Ecto neural progenitor cell (in vitro differentiated cells): ENCODE measurements at places on chromosomes 6 and 20.

GRCh38 chr20:48739395-48740291 lies 88.2 kb downstream of the PREX1 start:
- no peak for DNase-seq

- no peak for DNase-seq
Measured at GRCh38 chr20:6863798-6864201, 96.3 kb downstream of the BMP2 start.

DNA sequence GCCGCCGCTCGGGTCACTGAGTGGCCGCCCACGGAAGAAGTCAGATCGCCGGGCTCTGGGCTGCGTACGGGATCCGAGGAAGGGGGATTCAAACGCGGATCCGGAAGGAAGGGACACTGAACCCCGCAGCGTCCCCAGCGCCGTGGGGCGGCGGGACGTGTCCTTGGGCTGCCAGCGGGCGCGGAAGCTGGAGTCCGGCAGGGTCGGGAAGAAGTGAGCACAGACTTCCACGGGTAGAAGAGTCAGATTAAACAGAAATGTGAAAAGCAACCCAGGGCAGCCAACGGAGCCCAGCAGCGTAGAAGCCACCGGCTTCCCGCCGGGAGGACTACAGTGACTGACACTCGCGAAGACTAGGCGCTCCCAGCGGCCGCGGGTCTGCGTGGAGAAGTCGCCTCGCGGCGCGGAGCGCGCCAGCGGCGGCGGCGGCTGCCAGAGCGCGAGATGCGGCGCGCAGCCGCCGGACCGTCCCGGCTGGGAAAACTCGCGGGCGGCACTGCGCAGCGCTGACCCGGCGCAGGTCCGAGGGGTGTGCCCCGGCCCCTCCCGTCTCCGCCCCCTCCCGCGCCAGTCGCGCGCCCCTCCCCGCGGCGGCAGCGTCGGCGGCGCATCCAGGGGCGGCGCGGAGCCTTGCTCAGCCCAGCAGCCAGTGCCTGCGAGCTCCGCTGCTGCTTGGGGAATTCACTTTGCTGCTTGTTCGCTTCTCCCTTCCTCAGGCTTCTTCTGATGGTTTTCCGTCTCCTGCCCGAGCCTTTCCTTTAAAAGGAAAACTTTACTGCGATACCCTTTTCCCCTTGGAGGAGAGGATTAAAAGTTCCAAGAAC lies at the start of gene SAMD5:
Gene SAMD5 (plus strand): TSS at position 649 of the 824 bp plus-strand sequence. CDS start 239 bp downstream, outside the sequence.
- DNase-seq: peak; percentile 78

GRCh38 chr20:47356526-47357295 lies at the start of gene ZMYND8:
TSS of gene ZMYND8 (minus strand) at chr20:47356699. CDS start at chr20:47356670, 29 bp downstream.
- peak; percentile 97 for DNase-seq

DNA sequence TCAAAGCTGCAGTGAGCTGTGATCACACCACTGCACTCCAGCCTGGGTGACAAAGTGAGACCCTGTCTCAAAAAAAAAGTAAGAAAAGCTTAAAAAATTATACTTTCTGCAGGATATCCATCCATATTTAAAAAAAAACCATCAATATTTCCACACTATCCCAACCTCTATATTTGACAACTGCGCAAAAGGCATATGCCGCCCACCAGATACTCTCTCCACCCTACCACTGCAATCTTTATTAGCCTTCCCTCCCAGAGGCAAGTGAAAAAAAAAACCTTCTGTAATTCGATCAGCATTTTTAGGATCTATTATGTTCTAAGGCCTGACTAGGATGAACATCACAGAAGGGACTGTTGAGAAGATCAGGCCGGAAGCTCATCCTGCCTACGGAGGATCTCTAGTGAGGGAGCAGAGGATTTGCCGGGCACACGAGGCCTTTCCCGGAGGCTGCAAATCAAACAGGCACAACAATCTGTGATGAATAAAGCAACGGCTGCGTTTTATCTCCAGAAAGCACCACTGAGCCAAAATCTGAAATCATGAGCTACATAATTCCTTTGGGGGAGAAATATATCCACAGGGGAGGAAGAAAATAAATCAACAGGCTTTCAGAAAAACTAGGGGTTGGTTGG lies 65.9 kb downstream of the GFOD1 start:
- DNase-seq: no peak

GRCh38 chr20:14826543-14827313 lies 489.3 kb upstream of the FLRT3 start:
- no peak for DNase-seq

GRCh38 chr20:15986690-15987089 lies 586.6 kb downstream of the KIF16B start:
- no peak for DNase-seq

- DNase-seq: no peak
Measured at GRCh38 chr20:61567204-61567603, 315.1 kb downstream of the CDH4 start.

DNA sequence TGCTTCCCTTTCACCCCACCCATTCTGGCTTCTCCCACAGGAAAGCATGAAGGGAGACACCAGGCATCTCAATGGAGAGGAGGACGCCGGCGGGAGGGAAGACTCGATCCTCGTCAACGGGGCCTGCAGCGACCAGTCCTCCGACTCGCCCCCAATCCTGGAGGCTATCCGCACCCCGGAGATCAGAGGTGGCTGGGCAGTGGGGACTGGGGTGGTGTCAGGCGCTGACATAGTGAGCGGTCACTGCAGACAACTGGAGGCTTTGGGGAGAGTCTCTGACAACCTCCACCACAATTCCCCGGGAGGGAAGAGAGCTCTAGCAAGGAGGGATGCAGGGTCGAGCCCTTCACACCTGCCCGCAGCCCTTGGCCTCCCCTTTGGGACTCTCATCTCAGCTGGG lies 18.1 kb downstream of the DNMT3B start:
- DNase-seq: no peak

- no peak for DNase-seq
Measured at GRCh38 chr20:41424546-41424945, 57.9 kb upstream of the EMILIN3 start.

DNA sequence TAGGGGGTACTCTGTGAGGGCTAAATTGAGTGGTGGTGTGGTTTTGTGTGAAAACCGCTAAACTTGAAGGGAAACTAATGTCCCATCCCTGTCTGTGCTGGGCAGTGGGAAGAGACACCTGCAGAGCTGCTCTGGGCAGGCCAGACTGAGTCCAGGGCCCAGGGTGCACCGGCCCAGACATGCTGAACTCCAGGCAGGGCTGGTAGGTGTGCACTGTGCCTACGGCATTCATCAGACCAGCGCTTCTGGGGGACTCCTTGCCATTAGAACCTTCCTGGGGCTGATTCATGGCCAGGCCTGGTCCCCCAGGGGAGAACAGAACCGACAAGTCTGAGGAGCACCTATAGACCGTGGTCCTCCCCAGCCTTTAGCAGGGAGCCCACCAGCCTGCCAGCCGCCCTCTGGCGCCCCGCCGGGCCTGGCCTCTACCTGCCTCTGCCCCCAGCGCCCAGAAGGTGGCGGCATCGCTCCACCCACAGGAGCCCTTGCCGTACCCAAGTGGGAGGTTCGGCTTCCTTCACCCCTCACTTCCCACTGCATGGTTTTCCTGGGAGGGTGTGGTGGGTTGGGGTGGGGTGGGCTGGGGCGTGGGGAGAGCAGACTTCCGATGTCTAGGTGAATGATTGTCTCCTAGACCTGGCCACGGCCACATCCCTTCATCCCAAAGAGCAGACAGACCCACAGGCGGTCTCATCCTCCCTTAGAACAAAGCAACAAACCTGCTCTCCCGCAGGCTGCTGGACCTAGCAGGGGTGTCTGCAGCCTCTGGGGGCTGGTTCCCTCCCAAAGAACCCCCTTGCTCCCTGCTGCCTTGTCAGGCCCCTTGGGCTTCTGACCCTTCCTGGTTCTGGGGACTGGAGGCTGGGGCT lies 15.5 kb downstream of the CCDC167 start:
- peak; percentile 87 for DNase-seq

- no peak for DNase-seq
Measured at GRCh38 chr6:91094806-91095475, 508.1 kb upstream of the MAP3K7 start.
